ENCODE measurements at places on chromosomes 7 and 10. TPM values are rescaled to one million over a fixed set of nuclear protein-coding genes. Genes with fewer than 3 reads are reported as not detected.

Gene SFTPD
- 0.41 TPM for total RNA-seq

GRCh38 chr7:89695241-89695640 is 459.0 kb upstream of the STEAP1 start:
- DNase-seq = no peak

Gene RASA4
- 27.3 TPM for total RNA-seq

DNA sequence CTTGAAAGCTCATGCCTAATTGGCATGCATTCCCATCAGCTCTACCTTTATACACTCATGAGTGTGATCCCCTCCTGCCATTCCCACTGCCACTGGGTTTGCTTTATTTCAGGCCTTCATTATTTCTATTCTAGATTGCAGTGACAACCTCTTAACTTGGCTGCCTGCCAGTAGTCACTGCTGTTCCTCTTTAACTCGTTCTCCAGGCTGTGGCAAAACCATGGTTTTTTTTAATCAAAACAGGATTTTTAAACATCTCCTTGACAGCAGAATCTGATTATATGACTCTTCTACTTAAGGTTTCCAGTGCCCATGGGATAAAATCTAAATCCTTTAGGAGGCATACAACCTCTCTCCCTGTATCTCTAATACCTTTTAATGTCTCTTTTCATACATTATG is 223.7 kb upstream of the PCDH15 start:
- DNase-seq = no peak

GRCh38 chr7:120320218-120320961 is 47.4 kb downstream of the KCND2 start:
- DNase-seq = no peak

DNA sequence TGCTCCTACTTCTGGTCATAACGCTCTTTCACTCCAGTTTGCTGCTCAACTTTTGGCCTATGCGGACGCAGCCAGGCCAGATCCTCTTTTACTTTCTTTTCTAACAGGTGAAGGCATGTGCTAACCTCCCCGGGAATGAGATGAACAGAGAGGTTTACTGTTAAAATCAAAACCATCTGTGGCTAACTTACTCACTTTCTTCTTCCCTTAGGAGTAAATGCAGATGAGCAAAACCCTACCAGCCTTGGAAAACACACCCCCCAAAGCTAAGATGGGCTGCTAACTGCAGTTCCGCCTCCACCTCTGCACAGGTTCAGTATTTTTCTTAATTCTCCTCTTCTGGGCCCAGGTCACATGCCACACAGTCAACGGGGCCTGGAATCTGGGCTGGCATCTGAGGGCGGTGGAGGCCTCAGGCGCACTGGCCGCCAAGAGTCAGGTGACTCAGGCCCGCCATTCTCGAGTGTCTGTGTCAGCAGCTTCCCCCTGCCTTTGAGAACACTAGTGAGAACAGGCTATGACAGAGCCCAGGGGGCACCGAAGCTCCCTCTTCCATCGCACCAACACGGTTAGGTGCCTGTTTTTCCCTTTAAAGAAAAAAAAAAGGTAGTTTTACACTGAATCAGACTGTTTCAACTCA is 11.1 kb downstream of the FAM53B start:
- no peak for DNase-seq

- no peak for DNase-seq
These were observed 183.7 kb upstream of the KLF14 start for GRCh38 chr7:130917669-130918128.

Gene PNLIPRP3
- total RNA-seq = not detected

DNA sequence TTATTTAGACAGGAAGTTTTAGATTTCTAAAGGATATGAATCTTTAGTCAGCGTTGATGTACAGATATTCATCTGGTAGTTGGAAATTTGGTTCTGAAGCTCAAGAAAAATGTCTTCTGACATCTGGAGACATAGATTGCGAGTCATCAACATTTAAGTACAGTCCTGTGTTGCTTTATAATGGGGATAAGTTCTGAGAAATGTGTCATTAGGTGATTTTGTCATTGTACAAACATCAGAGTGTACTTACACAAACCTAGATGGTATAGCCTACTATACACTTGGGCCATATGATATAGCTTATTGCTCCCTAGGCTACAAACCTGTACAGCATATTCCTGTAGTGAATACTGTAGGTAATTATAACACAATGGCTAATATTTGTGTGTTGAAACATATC is 49.6 kb upstream of the UBN2 start:
- DNase-seq = no peak

Gene HERPUD2
- total RNA-seq = 21.2 TPM

GRCh38 chr7:127391591-127392181 is 822 bp downstream of the ZNF800 start:
- peak; percentile 2 for DNase-seq

DNA sequence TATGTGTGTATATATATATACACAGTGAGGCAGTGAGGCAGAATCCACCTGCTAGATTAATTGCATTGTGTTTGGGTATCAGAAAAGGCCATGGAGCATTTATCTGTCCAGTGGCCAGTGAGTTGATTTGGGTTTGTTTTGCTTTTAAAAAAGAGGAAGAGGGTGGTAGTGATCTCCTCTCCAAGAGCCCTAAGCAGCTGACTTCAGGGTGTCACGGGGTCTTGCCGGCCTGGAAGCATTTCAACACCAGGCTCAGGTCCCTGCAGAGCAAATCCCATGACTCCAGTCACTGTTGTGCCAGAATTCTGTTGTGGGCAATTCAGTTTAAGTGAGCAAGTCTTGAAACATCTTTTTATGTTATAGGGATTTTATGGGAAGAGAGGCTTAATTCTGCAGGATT is 30.6 kb upstream of the GPNMB start:
- no peak for DNase-seq

Gene MSS51
- total RNA-seq = 1.6 TPM

Gene NUTM2A
- total RNA-seq = 1.6 TPM

DNA sequence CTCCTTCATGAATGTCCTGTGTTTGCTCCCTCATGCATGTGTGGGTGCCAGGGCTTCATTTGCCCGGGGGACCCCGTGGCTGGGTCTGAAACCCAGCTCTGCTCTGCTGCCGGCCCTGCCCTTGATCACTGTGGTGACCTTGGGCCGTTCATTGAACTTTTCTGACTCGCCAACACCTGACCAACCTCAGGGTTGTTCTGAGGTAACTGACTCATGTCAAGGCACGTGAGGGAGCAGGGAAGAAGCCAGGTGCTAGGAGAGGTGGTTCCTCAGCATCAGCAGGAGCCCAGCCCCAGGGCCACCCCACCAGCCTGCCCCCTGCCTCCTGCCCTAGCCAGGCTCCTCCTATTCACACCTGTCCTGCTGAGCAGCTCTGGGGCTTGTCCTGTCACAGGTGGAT is 47.9 kb downstream of the TBATA start:
- DNase-seq = no peak

Gene RAPGEF5
- 90.9 TPM for total RNA-seq

DNA sequence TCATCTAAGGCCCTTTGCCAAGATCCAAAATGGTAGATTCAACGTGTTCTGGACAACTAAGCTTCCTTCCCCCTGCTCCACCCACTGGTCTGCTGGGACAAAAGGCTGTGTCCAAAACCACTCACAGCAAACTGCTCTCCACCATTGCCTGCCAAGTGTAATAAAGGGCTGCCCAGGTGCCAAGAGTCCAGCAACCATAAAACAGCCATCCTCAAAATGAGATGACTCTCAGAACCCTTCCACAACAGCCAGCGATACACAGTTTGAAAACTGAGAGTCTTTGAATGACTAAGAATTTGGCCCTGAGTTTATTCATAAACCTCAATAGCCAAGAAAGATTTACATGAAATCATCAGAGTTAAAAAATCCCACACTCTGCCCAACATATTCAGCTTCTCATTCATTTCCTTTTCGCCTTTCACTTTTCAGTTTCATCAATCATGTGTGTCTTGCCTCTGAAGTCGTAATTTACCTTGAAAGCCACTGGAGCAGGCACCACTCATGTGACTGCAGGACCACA is 658.1 kb upstream of the MGMT start:
- no peak for DNase-seq

GRCh38 chr10:46255801-46256747 is 30.7 kb upstream of the ANTXRL start:
- peak; percentile 60 for DNase-seq

Gene EVX1
- total RNA-seq = not detected

Gene LUC7L2
- total RNA-seq = 50.1 TPM

Data from frontal cortex (tissue), 4 donors.